Endodermal cell (in vitro differentiated cells): ENCODE measurements at places on chromosomes 1 and 21. TPM values are rescaled to one million over a fixed set of nuclear protein-coding genes. Genes with fewer than 3 reads are reported as not detected.

Gene PEX10
- 35.0 and 35.6 TPM in 2 replicates for total RNA-seq

Gene GGPS1
- total RNA-seq: 44.4 to 66.6 TPM (median 64.6 TPM) in 3 replicates

Gene ZNF593OS
- not detected in 3 replicates for total RNA-seq

Gene LSM10
- 30.1 to 45.6 TPM (median 43.2 TPM) in 3 replicates for total RNA-seq

Gene CSRP1
- total RNA-seq: 17.2 to 26.1 TPM (median 17.7 TPM) in 3 replicates

Gene GJA5
- 1.6 and 2.3 TPM in 2 replicates for total RNA-seq

Gene PCBP3
- 7.2 and 10.6 TPM in 2 replicates for total RNA-seq

Gene CYP4B1
- 0.29 and 0.92 TPM in 2 replicates for total RNA-seq

Gene TNFRSF9
- 0.07 TPM in 1 of 3 replicates, not detected in the others for total RNA-seq
